NCI-H2081 (cell line): ENCODE measurements at places on chromosomes 1 and 21.

DNA sequence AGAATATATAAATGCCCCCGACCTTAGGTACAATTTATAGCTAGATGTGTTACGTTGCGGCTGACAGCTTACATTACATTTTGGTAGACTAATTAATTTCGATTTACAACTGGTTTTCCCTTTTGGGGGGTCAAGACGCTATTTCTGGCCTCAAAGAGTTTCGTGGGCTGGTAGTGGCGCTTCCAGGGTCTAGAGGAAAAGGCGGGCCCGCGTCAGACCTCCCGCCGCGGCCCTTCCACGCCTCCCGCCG is 391 bp downstream of the IFT25 start:
- no peak for DNase-seq

DNA sequence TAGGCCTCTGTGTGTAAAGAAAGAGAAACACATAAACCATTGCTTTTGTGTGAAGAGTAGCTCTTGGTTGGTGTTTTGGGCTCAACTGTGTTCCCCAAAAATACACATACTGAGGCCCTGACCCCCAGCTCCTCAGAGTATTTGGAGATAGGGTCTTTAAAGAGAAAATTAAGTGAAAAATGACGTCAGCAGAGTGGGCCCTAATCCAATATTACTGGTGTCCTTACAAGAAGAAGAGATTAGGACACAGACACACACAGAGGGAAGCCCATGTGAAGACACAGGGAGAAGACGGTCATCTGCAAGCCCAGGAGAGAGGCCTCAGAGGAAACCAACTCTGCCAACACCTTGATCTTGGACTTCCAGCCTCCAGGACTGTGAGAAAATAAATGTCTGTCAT is 76.9 kb upstream of the PGBD5 start:
- no peak for DNase-seq

DNA sequence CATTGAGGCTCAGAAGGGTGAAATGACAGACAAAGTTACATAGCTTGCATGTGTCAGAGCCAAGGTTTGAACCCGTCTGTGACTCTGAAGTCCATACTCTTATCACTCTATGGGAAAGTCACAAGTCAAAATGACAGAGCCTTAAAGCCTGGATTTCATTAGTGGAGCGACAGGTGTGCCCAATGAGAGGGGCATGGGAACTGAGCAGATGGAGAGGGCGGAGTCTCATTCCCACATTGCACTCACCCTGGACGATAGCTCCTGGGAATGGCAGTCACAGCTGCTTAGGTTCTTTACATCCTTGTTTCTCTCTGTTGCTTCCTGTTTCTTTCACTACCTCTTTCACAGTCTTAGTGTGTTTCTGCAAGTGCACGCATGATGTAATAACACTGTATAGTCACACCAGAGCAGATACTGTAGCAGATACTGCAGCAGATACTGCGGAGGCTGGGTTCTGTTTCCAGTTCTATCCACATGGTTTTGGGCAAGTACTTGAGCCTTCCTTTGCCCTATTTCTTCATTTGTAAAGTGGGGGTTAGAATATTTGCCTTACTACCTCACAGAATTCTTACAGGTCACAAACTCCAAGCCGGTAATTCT is 127.2 kb downstream of the ZSCAN20 start:
- no peak for DNase-seq

- no peak for DNase-seq
Observed at GRCh38 chr1:64393790-64394189, 76.1 kb upstream of the CACHD1 start.

DNA sequence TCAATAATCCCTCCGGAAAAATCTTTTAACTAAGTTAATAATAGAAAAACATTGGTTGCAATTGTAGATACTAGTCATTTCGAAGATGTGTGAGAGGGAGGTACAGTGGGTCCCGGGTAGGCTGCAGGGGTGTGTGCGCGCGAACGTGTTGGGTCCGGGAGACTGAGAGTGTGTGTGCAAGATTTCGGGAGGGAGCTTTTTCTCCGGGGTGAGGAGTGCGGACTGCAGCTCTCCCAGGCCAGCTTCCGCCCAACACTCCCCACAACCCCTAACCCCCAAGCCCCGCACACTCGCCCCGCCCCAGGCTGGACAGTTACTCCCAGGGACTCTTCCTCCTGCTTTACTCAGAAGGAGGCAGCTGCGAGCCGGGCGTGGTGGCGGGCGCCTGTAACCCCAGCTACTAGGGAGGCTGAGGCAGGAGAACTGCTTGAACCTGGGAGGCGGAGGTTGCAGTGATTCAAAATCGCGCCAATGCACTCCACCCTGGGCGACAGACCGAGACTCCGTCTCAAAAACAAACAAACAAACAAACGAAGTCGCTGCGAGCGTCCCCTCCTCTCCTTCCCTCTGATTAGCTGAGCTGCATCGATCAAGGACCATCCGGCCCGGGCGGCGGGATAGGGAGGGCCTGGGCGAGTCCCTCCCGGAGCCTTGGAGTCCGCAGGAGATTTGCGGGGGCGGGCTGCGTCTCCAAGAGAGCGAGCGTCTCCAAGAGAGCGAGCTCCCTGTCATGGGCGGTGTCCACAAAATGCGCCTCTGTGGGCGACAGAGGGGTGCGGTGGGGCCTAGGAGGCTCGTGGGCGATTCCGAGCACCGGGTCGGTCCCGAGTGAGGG is 28.3 kb upstream of the PPM1J start:
- DNase-seq: no peak

DNA sequence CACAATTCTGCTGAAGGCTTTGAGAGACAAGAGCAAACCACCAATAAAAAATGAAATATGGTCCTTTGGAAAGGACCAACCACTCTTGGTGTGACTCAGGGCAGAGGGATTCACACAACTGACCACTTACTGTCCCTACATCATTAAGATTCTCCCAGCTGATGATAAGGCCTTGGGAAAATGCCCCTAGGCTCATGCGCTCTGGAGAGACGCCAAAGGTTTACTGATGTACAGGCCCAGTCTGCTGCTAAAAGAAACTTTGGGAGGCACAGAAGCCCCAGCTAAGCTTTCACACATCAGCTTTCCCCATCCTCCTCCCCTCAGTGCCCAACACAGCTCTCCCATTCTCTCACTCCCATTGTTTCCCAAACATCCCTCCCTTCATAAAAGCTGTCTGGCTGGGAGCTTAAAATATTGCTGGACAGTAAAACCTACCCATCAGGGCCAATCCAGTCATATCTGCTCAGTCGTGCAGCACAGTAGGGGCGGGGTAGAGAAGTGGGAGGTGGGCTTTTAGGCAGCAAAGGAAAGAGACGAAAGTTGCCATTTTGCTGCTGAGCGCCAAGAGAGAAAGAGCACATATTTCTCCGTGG is at the start of gene GJA8:
Gene GJA8 (plus strand): TSS at position 543 of the 593 bp plus-strand sequence. CDS start 5,161 bp downstream, outside the sequence.
- DNase-seq: no peak

DNA sequence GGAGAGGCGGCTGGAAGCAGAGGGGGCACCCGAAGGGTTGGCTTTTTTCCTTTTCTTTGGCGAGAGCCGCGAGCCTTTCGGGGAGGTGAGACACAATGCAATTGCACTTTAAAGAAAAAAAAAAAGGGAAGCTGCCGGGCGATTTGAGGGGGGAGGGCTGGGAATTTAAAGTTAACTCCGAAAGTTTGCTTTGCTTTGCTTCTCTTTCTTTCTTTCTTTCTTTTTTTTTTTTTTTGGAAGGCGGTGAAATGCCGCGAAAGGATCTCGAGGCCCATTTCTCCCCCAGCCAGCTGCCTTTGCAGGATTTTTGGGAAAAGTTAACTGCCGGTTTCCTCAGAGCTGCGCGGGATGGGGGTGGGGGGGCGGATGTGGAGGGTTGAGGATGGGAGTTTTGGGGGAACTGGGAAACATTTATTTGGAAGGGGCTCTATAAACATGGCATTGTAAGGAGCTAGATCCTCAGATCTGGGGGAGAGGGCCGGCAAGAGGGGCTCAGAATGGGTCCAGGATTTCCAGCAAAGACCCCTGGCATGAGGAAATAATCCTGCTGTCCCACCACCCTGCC is 997 bp downstream of the ZNF362 start:
- DNase-seq: no peak

GRCh38 chr1:180119837-180120236 is 34.8 kb upstream of the QSOX1 start:
- DNase-seq: no peak

GRCh38 chr1:203601716-203602309 is 24.8 kb upstream of the ATP2B4 start:
- no peak for DNase-seq

DNA sequence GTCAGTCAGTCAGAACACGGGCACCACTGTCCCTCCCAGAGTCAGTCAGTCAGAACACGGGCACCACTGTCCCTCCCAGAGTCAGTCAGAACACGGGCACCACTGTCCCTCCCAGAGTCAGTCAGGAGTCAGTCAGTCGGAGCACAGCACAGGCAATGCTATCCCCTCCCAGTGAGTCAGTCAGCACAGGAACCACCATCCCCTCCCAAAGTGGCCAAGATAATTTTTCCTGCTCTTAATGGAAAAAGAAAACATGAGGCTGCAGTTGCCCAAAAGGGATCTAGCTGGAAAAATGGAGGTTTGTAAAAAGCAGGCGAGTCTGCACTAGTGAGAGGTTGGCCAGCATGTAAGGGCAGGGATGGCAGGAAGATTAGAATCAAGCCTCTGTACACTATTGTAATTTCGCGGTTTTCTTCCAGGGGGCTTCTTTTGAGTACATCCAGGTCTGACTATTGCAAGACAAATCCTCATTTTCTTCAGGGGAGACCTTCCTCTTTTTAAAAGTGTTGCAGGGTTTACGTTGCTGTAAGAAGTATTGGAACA is 213.8 kb downstream of the SIPA1L2 start:
- no peak for DNase-seq

GRCh38 chr1:116368241-116368640 is 4.8 kb upstream of the ATP1A1 start:
- no peak for DNase-seq

- peak; percentile 15 for DNase-seq
Observed at GRCh38 chr1:27332536-27333281, 9.1 kb upstream of the SYTL1 start.

DNA sequence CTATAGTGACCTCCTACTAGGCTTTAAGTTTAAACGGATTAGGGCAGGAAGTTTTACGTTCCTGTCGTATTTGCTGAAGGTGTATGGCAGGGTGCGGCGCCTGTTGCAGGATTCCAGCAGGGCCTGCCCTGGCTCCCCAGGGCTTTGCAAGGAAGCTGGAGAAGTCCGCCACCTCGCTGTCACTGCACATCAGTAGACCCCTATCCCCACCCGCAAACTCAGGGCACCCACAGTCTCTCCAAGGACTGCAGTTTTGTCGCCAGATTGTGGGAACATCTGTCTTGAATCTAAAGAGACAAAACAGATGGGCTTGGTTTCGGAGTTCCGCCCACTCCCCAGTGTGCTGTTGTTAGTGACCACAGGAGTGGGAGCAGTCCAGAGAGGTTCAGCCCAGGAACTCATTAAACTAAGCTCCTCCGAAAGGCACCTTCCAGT is 110.8 kb downstream of the CDC7 start:
- DNase-seq: no peak

- DNase-seq: no peak
Observed at GRCh38 chr1:57470036-57470435, 46.2 kb upstream of the DAB1 start.

DNA sequence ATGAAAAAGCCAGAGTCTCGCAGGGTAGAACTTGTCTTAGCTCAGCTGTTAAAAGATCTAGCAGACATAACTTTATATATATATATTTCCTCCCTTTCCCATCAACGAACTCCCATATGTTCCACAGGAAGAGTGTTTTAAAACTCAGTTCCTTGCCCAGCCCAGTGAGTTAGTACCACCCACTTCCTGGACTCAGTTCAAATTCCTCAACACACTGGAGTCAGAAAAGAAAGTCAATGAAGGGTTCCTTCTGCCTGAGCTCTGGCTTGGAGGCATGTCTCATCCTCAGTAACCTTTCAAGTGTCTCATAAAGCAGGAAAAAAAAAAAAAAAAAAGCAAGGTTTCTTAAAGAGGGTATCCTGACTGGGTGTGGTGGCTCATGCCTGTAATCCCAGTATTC is 15.6 kb downstream of the TPM3 start:
- DNase-seq: no peak

GRCh38 chr1:28088168-28088961 is at the start of gene EYA3:
EYA3 (minus strand) TSS chr1:28088610; CDS start chr1:28058026, 30,584 bp downstream.
- peak; percentile 97 for DNase-seq

- no peak for DNase-seq
Observed at GRCh38 chr1:171753685-171754352, 12.0 kb upstream of the VAMP4 start.

DNA sequence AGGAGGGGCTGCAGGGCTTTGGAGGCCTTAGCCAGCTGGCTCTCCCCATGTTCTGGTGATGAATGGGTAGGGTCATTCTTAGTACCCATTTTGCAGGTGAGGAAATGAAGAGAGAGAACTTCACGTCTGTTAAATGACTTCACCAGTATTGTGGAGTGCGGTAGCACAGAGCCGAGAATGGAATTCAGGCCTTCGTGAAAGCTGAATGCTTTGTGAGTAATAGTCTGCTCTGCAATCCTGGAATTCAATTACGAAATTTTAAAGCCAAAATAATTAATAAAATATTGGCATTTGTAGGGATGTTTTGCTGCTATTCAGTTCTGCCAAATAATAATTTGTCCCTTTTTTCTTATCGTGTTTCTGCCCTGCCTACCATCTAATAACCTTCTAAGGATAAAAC is 197.7 kb downstream of the GREM2 start:
- DNase-seq: no peak

- DNase-seq: peak; percentile 95
Observed at GRCh38 chr1:52033190-52034049, at the start of gene KTI12. KTI12 (minus strand) TSS chr1:52033810; CDS start chr1:52033761, 49 bp downstream.

DNA sequence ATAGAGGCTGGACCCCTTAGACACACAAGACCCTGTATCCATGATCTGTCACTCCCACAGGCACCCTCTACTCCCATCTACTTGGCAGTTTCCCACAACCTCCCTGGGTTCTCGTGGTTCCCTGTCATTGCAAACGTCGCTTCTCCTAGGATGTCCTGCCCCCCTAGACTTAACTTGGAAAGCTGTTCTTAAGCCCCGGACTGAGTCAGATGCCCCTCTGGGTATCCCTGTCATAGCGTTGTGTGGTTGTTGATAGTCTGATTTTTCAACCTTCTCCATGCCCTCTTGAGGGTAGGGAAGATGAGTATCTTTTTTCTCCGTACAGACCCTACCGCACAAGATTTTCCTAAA is 11.8 kb downstream of the RCC1 start:
- peak; percentile 50 for DNase-seq

DNA sequence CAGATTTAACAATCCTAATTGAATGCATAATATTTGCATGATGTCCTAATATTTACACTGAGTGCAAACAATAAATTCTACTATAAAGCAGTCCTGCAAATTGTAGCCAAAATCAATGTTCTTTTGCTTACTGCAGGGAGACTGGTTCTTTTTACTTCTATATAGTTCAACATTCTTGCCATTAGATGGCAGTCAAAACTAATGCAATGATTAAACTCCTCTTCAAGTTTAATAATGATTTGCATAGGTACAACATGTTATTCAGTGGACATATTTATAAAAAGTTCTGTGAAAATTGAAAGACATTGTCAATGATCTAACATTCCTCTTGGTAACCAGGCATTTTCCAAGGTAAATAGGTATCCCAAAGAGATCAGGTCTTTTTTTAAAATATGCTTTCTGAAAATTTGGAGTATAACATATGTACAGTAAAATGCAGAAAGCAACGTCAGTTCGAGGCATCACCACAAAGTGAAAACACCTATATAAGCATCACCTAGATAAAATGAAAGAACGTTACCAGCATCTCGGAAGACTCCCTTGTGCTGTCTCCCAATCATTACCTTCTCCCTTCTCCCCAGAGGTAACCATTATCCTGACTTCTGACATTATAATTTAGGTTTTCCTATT is 9.8 kb upstream of the FNBP1L start:
- DNase-seq: peak; percentile 1
